ENCODE measurements at places on chromosomes 7 and 10.
A peak's percentile ranks its signal among the peaks of the same experiment; 100 is the strongest.

DNA sequence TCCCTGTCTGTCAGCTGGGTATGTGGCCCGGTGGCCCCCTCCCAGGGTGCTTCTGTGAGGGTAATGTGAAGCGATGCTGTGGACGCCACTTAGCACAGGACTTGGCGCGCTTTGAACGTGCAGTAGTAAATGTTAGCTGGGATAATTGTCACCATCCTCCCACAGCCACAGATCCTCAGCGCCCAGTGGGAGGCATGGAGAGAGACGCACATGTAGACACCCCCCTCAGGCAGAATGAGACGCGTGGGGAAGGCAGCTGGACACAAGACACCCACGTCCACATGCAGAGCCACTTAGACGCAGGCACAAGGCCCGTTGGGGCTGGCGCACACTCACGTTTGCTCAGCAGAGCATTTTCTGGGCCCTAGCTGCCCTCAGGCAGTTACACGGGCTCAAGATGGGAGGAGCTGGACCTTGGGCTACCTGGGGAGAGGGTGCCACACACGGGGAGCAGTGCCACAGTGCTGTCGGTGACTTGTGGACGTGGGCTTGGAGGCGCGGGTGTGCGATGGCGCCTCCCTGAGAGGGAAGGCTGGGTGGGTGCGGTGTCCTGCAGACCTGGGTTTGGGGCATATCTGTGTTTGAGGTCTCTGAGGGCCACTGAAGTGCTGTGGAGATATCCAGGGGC, 26.4 kb downstream of the ADCYAP1R1 start:
- no peak for DNase-seq

GRCh38 chr10:18743926-18744325, 84.7 kb downstream of the ARL5B start:
- no peak for DNase-seq

GRCh38 chr7:42605406-42606192, 306.3 kb downstream of the C7orf25 start:
- no peak for DNase-seq

GRCh38 chr7:48438206-48438605, 266.9 kb downstream of the ABCA13 start:
- no peak for DNase-seq

- DNase-seq, result no peak
These were observed 88.8 kb downstream of the CHST15 start for GRCh38 chr10:124004663-124005004.

DNA sequence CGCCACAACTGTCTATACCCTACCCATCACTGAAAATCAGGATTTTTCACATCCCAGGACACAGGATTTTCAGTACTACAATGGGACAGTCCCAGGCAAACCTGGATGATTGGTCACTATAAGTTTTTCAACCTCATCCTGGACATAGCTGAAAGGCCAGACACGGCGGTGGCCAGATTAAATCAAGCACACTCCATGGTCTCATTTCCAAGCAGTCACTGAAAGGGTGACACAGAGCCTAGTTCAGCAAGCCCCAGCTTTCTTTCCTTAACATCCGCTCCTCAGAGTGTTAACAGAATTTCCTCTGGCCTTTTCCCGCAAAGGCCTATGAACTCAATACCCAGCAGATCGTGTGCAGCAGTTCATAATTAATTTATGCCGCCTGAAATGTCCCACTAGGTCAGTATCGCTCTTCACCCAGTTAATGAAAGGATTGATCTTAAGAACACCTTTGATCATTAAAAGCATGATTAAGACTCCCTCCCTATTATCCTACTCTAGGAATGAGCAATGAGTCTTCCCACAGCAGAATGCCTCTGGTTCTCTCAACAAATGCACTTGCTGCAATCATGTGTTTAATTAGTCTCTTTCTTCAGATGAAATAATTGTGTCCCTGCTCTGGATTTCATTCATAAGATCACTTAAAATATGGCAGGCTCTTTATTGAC, 104.0 kb upstream of the NANOS1 start:
- no peak for DNase-seq

DNA sequence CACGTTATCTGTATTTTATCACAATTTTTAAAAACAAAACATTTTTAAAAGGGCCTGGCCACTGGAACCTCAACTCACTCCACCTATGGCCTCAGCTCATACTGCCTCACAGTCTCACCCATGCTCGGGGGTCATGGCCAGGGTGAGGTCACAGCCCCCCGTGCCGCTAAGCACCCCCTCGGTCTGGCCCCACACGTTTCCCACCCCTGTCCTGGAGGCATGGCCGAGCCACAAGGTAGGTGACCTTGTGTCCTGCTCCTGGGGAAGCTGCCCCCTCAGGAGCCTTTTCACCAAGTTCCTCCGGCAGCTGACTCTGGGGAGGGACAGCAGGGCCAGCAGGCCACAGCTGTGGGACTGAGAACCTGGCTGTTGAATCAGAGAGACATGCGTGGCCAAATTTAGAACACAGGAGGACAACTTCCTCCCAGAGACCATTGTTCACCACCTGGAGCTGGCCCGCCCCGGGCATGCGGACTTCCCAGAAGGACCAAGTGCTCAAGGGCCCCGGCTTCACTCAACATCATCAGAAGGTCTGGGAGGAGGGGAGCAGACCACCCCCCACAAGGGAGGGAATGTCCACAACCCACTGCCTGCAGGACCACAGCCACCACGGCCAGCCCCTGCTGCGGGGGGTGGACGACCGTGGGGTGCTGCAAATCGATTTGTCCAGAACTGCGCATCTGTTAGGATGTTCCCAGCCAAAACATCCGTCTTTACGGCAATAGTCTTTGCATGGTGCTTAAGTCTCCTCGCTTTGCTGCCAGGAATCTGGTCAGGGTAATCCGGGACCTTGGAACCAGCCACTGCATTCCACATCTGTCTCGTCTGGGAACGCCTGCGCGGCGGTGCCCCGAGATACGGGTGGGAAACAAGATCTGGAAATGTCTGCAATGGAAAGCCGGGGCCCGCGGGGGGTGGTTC, 48.6 kb upstream of the PDGFA start:
- no peak for DNase-seq

DNA sequence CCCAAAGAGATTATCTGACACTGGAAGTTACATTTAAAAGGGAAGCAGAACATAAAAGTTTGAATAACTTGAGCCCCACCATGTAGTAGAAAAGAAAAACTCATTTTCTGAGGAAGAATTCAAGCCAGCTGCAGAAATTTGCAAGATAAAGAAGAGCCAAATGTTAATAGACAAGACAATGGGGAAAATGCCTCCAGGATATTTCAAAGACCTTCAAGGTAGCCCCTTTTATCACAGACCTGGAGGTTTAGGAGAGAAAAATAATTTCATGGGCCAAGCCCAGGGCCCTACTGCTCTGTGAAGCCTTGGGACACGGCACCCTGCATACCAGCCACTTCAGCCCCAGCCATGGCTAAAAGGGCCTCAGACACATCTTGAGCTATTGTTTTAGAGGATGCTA, 18.4 kb upstream of the AKR1C1 start:
- no peak for DNase-seq

GRCh38 chr10:69578508-69578991, 5.3 kb upstream of the NEUROG3 start:
- DNase-seq, result no peak

GRCh38 chr7:115233809-115234208, 311.9 kb downstream of the MDFIC start:
- no peak for DNase-seq

GRCh38 chr7:140263277-140263676, 86.5 kb upstream of the KDM7A start:
- DNase-seq, result no peak

DNA sequence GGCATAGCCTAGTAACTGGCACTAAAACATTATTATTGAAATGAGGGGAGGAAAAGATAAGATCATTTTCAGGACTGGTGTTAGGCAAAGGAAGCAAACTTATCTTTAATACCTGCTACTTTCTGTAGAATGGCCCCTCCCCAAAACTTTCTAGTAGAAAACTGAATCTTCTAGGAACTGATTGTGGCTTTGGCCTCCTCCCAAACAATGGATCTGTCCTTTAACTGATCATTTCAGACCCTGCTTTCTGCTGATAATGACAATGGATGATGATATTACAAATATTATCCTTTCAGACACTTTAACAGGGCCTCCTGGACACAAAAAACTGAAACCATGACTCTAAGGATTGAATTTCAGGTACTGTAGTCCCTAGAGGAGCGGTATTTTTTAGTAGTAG, 55.1 kb downstream of the EZH2 start:
- DNase-seq, result no peak

GRCh38 chr7:152959610-152960009, 200.1 kb downstream of the ACTR3B start:
- no peak for DNase-seq

- DNase-seq, result no peak
These were observed 307.7 kb upstream of the NFE2L3 start for GRCh38 chr7:25844102-25844870.

DNA sequence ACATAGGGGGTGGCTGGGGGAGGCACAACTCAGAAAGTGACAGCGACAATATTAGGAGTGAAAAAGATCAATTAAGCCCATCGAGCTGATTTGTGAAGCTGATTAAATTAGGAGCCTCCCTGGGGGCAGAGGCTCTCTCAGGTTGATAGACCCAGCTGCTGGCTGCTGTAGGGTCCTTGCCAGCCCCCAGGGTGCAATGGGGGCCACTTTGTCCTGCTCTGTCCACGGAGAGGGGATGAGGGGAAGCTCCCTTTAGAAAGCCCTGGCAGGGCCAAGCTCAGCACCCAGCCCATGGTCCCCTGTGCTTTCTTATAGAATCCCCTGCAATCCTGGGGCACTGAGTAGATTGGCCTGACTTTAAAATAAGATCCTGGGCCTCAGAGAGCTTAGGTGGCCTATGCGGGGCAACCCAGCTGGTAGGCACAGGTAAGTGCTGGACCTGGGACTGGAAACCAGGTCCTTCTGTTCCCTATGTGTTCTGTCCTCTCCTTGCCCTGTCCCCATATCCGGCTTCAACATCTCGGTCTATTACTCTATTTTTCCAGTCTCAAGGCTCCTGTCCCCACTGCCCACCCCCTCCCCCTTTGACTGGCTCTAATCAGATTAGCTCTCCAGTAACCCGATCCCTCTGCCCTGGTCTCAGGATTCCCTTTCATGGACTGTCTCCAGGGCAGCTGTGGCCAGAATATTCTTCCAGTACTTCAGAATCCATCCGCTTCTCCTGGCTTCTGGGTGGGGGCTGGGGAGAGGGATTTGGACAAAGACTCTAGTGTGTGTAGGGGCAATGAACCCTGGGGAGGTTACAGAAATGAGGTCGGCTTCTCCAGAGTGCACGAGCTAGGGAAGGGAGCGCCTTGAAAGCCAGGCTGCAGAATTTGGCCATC, 259.6 kb downstream of the RPS24 start:
- DNase-seq, result peak; percentile 23

- DNase-seq, result no peak
These were observed 245.0 kb downstream of the KIAA1217 start for GRCh38 chr10:24453973-24454372.

- peak; percentile 20 for DNase-seq
These were observed 59.7 kb downstream of the TFAM start for GRCh38 chr10:58444876-58445275.

- DNase-seq, result no peak
These were observed 76.0 kb downstream of the GRK5 start for GRCh38 chr10:119283387-119283786.

GRCh38 chr7:83054472-83054871, 108.2 kb downstream of the PCLO start:
- DNase-seq, result no peak

GRCh38 chr10:76209135-76209534, 777.7 kb downstream of the LRMDA start:
- DNase-seq, result peak; percentile 11

- no peak for DNase-seq
These were observed 11.5 kb upstream of the YAE1 start for GRCh38 chr7:39554583-39555165.

GRCh38 chr10:124450783-124451057, 885 bp upstream of the NKX1-2 start:
- no peak for DNase-seq

DNA sequence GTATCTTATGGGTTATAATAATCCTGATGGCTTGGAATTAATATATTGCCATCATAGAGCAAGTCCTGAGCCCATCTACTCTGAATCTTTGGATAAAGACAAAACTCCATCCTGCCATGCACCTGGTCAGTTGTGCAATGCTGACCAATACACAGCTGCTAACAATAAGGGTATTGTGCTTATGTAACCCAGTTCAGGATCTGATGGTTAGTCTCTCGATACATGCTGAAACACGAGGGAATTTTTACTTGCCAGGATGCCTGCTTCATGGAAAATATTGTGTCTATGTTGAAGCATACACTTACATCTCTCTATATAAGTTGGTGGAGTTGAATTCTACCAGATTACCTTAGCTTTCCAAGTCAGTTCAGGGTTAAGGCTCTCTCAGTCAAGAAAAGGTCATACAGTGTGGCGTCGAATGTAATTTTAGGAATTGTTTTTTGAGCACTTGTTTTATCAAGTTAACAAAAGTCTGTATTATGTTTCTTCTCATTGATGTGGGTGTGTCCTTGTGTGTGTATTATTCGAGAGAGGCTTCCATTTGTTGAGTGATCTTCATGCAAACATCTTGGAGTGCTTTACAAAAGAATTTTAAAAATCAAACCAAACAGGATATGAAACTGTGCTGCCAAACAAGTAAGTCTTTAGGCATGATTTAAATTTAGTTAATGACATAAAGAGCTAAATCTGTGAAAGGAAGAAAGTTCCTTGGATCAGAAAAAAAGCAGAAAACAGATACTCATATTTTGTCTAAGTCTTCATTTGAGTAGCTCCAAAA, 449.1 kb downstream of the SUGCT start:
- DNase-seq, result no peak

DNA sequence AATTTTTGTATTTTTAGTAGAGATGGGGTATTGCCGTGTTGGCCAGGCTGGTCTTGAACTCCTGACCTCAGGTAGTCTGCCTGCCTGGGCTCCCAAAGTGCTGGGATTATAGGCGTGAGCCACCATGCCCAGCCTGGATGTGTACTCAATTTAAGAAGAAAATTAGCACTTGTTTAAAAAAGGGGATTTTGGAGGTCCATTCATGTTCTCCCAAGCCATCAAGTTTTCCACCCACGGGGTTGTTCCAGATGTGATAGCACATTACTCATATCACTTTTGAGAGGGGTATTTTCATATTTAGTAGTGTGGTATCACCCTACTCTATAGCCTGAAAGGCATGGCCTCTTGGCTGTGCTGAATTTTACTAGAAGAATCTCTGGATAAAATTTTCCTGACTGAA, 10.5 kb upstream of the SLC26A3 start:
- no peak for DNase-seq
